ENCODE measurements at places on chromosomes 13 and 19. TPM values are rescaled to one million over a fixed set of nuclear protein-coding genes. Genes with fewer than 3 reads are reported as not detected.

DNA sequence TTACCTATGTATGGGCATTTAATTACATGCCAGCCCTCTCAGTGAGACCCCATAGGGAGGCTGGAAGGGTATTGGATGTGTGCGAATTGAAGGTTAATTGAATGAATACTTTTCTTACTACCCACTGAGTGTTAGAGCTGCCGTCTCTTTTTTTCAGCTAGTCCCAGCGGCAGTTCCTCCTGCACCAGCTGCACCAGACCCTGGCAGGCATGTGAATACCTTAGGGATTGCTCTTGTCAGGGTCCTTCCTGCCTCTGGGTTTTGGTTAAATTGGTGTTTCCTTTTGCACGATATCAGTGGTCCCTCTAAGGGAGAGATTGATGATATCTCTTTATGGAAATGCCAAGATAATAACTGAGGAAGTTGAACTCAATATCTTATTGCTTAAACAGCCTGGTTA is 9.8 kb upstream of the CXCL17 start:
- no peak for DNase-seq

GRCh38 chr13:80447747-80448146 is 106.8 kb upstream of the SPRY2 start:
- no peak for DNase-seq

DNA sequence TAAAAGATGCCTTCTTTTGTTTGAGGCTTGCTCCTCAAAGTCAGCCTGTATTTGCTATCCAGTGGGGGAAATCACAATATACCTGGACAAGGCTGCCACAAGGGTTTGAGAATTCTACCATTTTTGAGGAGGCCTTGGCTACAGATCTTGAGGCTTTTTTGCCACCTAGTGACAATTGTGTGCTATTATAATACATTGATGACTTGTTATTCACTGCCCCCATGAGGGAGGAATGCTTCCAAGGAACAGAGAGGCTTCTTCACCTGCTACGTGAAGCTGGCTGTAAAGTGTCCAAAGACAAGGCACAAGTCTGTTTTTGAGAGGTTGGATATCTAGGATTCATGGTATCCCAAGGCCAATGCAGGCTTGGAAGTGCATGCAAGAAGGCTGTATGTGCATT is 72.5 kb downstream of the ZNF708 start:
- no peak for DNase-seq

GRCh38 chr13:97280478-97280877 is 58.3 kb downstream of the MBNL2 start:
- DNase-seq, result no peak

- no peak for DNase-seq
Measured at GRCh38 chr13:32041429-32041828, 9.9 kb downstream of the FRY start.

- DNase-seq, result no peak
Measured at GRCh38 chr13:111518161-111518792, 197.8 kb downstream of the TEX29 start.

DNA sequence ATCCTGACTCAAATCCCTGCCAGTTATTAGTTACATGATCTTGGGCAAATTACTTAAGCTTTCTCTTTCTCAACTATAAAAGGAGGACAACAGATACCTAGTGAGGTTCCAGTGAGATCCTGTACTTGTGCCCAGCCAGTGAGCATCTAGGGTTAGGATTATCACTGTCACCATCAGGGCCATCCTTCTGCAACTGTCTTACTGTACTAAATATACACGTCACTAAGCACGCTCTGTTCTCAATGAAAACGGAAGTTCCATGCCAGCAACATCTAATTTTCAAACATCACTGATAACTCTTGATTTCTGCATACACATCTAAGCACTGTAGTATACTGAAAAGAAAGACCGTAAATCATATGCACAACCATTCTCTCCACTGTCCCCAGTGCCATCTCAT is 70.0 kb downstream of the FOXO1 start:
- DNase-seq, result no peak

DNA sequence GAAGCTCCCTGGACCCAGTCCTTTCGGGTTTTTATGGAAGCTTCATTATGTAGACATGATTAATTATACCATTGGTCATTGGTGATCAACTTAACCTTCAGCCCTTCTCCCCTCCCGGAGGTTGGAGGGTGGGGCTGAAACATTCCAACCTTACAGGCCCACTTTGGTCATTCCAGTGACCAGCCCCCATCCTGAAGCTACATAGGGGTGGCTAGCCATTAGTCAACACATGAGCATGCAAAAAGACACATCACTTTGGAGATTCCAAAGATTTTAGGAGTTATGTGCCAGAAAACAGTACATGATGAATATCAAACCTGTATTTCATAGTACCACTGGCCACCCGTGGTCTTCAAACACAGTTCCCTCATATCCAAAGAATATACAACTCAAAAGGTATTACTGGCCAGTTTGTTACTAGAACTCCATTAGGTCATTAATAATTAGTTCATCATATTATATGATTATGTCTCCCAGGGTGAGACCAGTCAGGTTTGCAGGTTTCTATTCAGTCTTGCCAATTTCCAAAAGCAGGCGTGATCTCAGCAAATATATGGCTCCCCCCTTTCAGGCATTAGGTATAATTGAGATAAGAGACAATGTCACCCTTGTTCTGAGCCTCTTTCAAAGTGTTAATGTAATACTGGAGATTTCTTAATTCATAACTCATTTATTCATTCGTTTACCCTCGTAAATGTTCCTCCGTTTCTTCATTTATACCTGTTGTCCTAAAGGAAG is 11.1 kb downstream of the PPP5C start:
- DNase-seq, result no peak

- DNase-seq, result no peak
Measured at GRCh38 chr13:34762312-34762711, 179.8 kb upstream of the NBEA start.

DNA sequence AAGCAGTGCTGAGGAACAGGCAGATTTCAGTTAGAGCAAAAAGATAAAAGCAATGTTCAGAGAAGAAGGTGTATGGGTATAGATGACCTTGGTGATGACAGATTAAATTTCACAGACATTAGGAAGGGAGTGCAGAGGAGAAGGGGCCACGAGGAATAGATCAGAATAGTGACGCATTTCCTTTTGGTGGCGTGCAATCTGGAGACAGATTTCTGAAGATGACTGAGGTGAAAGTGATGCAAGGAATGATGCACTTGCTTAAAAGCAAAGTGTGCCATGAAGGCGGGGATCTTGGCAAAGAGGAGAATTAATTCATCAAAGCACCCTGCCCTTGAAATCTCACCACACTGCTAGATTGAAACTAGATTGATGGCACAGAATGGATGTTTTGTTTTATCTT is 202.4 kb downstream of the ITGBL1 start:
- DNase-seq, result no peak

DNA sequence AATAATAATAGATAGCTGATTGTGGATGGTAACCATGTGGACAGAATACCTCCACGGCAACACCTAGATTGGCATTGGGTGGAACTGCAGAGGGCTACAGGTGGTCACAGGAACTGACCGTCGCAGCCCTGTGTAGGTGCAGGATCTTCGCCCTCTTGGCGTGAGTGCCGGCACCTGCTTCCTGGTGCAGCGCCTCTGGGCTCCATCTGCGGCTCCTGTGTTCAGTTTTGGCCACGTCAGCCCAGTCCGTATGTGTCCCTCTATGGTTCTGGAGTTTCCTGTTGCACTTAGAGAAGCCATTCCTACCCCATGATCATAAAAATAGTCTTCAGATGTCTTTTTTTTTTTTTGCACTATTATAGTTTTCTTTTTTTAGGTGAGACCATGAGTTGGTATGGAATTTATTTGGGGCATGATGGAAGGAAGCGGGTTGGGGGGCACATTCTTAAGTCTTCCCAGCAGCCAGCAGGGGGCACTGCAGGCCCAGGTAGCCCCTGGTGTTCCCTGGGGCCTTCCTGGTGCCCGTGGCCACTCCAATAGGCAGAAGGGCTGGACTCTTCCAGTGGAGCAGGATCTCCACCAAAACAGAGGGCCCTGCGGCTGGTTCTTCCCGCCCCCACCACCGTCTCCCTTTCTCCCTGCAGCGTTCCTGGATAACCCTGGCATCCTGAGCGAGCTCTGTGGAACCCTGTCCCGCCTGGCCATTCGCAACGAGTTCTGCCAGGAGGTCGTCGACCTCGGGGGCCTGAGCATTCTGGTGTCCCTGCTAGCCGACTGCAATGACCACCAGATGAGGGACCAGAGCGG is 10.1 kb upstream of the SLC25A42 start:
- peak; percentile 65 for DNase-seq

DNA sequence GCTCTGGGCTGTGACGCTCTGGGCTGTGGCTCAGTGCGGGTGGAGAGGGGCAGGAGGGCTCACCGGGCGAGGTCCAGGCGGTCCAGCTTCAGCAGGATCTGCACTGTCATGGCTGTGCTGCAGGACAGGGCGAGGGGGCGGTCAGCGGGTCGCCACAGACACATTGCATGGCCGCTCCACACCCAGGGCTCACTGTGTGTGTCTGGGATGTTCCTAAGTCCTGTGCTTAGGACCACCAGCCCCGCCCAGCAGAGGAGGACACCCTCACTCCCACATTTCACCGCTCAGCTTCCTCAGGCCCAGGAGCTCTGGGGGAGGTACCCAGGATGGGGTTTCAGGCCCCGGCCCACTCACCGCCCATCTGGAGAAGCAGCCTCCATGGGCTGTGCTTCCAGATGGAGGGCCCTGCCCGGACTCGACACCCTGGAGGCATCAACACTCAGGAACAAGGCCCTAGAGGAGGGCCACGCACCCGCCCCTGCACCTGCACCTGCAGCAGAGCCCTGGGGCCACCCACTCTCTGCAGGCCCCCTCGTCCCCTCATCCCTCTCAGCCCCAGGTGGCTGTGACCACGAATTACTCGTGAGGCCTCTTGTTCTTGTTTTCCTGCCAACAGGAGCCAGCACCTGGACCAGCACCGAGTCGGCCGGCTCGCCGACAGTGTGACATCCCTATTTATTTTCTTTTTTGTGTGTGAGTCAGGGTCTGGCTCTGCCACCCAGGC is 9.7 kb upstream of the CERS1 start:
- DNase-seq, result no peak

DNA sequence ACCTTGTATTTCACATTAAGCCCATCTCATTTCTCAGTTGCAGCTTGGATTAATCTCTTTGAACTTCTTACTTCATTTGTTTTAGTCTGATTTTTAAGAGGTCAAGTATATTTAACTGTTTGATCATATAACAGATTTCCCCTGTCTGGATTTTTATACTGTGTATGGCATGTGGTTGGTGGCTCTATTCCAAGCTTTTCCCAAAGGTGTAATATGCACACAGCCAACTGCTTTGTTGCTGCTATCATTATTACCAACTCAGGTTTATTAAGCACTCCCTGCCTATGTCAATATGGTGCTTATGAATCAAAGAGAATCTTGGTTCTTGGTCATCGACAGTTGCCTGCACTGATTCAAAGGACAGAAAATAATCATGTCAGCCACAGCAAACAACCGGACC is 92.6 kb downstream of the RAP2A start:
- no peak for DNase-seq

DNA sequence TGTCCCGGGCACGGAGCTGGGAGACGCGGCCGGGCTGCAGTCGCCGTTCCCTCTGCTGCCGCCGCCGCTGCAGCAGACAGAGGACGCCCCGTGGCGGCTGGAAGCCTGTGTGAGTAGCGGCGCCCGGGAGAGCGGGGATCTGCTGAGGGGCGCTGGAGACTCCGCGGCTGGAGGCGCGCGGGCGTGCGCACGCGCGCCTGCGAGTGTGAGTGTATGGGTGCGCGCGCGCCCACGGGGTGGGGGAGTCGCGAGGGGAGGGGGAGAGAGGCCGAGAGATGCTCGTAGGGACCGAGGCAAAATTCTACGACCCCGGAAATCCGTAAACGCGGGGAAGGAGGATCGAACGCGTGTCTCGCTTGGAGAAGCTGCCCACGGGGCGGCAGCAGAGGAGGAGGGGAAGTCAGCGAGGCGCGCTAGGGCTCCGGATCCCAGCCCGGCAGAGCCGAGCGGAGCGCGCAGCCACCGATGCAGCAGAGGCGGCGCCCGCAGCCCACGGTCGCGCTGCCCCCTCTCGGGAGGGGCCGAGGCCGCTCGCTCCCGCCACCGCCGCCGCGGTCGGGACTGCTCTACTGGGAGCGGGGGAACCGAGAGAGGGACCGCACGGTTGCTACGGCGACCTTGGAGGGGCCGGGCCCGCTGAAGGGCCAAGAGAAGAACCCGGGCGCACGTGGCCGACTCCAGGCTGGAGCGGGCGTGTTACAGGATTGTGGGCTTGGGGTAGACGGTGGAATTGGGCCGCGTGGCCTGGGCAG is at the start of gene ENOX1:
TSS of gene ENOX1 (minus strand) at position 207 of the 752 bp plus-strand sequence.
- DNase-seq, result peak; percentile 22

DNA sequence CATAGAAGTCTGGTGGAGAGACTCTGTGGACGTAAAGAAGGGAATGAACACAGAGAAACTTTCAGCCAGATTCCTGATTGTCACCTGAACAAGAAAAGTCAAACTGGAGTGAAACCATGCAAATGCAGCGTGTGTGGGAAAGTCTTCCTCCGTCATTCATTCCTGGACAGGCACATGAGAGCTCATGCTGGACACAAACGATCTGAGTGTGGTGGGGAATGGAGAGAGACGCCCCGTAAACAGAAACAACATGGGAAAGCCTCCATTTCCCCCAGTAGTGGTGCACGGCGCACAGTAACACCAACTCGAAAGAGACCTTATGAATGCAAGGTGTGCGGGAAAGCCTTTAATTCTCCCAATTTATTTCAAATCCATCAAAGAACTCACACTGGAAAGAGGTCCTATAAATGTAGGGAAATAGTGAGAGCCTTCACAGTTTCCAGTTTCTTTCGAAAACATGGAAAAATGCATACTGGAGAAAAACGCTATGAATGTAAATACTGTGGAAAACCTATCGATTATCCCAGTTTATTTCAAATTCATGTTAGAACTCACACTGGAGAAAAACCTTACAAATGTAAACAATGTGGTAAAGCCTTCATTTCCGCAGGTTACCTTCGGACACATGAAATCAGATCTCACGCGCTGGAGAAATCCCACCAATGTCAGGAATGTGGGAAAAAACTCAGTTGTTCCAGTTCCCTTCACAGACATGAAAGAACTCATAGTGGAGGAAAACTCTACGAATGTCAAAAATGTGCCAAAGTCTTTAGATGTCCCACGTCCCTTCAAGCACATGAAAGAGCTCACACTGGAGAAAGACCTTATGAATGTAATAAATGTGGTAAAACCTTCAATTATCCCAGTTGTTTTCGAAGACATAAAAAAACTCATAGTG is 10.8 kb downstream of the ZNF101 start:
- no peak for DNase-seq

DNA sequence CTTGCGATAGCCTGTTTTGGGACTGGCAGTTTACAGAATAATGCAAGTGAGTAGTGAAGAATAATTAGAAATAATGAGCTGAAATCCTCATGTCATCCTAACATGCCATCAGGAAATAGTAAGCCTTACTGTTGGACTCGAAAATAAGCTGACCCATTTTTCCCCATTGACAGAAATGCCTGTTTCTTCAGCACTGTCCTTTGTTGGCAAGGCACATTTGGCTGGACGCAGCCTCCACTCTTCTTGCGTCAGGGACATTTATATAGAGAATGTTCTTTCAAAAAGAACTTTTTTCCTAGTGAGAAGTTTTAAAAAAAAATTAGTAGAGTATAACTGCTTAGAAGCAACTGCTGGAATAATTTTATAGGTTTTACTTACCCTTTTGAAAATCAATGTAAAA is 47.1 kb downstream of the ARHGAP35 start:
- DNase-seq, result no peak

- peak; percentile 74 for DNase-seq
Measured at GRCh38 chr19:16327911-16328823, 3.5 kb downstream of the KLF2 start.

The OR7A5 gene
- total RNA-seq, result not detected

The ENOX1 gene
- 1.4 TPM for total RNA-seq

The CUL4A gene
- total RNA-seq, result 62.6 TPM

The IZUMO2 gene
- total RNA-seq, result not detected

The KLHL26 gene
- total RNA-seq, result 14.7 TPM

The PNMA8C gene
- 0.08 TPM for total RNA-seq

The KIR3DL2 gene
- total RNA-seq, result not detected

The GET3 gene
- 53.6 TPM for total RNA-seq

The ZNF837 gene
- 2.6 TPM for total RNA-seq

The ZNF558 gene
- total RNA-seq, result 14.1 TPM
